RPMI7951 (cell line): ENCODE measurements at places on chromosomes 2 and 18. TPM values are rescaled to one million over a fixed set of nuclear protein-coding genes. Genes with fewer than 3 reads are reported as not detected.

Gene BCL11A
- total RNA-seq: under 0.01 TPM in 1 of 2 replicates, not detected in the other

Gene TMX3
- total RNA-seq: 47.6 and 58.0 TPM in 2 replicates

Gene CYP26B1
- total RNA-seq: 3.5 and 4.3 TPM in 2 replicates

Gene GPR17
- total RNA-seq: 0.29 and 0.84 TPM in 2 replicates

Gene ADGRF3
- total RNA-seq: under 0.01 TPM in 2 replicates

Gene ACKR3
- 14.2 and 24.0 TPM in 2 replicates for total RNA-seq

Gene SLC16A14
- not detected in 2 replicates for total RNA-seq

Gene ASAP2
- total RNA-seq: 40.1 and 46.7 TPM in 2 replicates

Gene MC5R
- 0.49 TPM in 1 of 2 replicates, not detected in the other for total RNA-seq
